ENCODE measurements at places on chromosomes 6 and 20. TPM values are rescaled to one million over a fixed set of nuclear protein-coding genes. Genes with fewer than 3 reads are reported as not detected.

HDGFL1 gene
- total RNA-seq: not detected

ATP6V1G2 gene
- 1.1 TPM for total RNA-seq

C2 gene
- 60.8 TPM for total RNA-seq

ANGPT4 gene
- 0.42 TPM for total RNA-seq

PRDM1 gene
- total RNA-seq: 10.6 TPM

PNLDC1 gene
- not detected for total RNA-seq

MUC21 gene
- not detected for total RNA-seq
